Astrocyte of the cerebellum (primary cell): ENCODE measurements at places on chromosomes 3 and 15.
A peak's percentile ranks its signal among the peaks of the same experiment; 100 is the strongest.

DNA sequence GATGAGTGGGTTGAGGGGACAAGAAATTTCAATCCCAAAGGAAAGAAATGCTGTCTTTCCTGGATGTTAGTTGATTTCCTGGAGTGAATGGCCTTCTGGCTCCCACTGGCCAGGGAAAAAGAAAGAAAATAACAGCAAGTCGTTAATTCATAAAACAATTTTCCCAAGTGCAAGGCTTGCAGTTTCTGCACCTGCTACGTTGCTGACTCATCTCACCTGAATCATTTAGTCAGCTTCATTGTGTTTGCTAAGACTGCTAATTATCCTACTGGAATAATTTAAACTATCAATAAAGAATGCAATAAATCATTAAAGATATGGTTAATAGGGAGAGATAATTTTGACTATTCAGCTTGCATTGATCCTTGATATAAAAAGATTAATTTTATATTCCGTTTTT lies 387.6 kb downstream of the ROBO2 start:
- no peak for DNase-seq

DNA sequence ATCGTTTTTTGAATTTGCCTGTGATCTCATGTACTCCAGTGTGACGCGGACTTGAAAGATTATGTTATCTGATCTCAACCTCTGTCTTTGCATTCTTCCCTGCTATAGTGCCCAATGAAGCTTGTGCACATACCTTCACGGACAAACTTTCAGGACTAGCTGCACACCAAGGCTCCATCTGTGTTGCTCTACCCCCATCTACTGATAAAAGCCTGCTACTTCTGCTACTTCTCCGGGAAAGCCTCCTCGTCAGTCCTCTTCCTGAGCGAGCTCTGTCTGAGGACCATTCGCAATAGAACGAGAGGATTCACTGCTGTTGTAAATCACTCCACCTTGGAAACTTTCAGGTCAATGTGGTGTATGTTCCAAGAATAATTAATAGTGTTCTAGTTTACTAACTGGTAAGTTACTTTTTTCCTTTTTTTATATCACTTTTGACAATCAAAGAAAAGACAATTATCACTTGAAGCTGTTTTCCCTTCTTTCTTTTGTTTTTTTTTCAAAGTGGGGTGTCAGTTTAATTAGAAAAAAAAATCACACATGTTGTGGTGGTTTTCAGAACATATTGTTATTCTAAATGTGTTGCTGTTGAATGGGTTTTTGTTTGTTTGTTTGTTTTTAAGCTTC lies 217.6 kb downstream of the ARRDC4 start:
- peak; percentile 72 for DNase-seq

- DNase-seq, result peak; percentile 81
Observed at GRCh38 chr3:161413127-161413854, 42.0 kb upstream of the SPTSSB start.

GRCh38 chr3:5021116-5022092 lies 42.2 kb downstream of the BHLHE40 start:
- DNase-seq, result no peak

DNA sequence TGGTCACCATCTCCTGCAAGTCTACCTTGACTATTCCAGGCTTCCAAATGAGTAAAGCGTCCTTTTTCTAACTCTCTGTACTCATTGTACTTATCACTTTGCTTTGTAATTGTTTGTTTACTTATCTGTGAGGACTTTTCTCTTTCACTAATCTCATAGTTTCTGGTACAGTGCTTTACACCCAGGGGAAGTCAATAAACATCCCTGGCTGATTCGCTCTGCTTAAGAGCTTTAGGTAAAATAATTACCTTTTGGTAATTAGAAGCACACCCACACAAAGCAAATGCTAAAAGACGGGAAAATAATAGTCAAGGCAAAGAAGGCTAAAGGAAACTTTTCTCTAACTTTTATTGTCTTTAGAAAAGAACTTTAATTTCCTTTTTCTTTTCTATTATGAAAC lies 466.9 kb upstream of the ROBO1 start:
- DNase-seq, result no peak

DNA sequence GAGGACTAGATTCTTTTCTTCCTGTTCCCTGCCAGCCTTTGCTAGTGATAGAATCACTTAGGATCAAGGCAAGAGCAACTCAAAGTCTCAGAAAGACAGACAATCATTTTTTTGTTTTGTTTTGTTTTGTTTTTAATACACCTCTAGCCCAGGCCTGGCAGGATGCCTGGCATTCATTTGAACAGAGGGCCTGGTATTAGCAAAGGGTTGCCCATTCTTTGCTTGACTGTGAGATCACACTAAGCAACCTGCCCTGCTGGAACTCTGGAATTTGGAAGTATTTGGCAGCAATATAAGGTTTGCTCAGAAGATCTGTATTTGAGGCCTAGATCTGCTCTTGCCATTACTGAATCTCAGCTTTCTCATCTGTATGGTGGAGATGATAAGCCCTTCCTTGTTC lies 21.8 kb upstream of the ATP13A5 start:
- DNase-seq, result no peak

DNA sequence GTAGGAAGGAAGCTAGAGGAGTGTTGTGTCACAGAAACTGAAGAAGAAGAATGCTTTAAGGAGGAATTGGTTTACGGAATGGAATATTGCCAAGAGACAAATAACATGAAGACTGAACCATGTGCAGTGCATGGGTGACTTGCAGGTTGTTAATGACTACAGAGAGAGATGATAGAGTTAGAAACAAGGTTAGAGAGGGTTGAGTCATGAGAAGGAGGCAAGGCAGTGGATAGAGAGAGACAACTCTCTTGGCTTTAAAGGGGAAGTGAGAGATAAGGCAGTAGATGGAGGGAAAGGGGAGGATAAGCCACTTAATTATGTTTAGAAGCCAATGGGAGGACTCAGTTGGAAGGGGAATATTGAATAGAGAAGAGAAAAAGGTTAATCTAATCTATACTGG lies 119.3 kb upstream of the CCNL1 start:
- DNase-seq, result no peak

GRCh38 chr3:98563661-98564281 lies 29.6 kb downstream of the CPOX start:
- peak; percentile 38 for DNase-seq

- DNase-seq, result no peak
Observed at GRCh38 chr3:194686816-194687637, 1.3 kb downstream of the FAM43A start.

DNA sequence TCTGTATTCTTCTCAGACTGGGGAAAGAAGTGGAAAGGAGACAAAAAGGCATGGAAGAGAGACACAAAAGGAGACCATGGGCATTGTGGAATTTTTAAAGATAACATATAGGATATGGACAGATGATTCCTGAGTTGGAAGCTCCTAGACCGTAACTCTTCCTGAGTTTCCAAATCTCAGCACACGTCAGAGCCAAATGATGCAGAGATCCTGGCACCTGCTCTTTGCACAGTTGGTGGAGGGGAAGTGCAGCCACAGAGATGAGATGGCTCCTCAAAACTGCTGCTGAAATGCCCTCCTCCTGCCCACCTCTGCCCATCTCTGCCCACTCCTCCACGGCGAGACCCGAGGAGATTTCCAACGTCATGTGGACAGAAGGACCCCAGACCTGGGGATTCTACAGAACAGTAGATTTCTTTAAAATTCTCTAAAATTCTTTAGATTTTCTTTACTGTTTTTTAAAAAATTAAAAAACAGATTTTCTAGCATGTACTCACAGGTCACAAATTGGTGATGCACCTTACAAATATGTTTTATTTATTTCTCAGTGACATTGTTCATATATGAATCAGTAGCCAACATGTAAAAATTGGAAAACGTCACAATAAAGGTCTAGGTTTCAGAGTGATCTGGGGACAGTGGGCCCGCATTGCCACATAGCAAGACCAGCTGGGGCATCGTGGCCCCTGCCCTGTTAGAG lies 8.1 kb downstream of the CPN2 start:
- no peak for DNase-seq

- DNase-seq, result no peak
Observed at GRCh38 chr15:74716651-74717050, 8.7 kb downstream of the CYP1A1 start.

GRCh38 chr15:40064231-40064894 lies 25.4 kb upstream of the SRP14 start:
- DNase-seq, result no peak

DNA sequence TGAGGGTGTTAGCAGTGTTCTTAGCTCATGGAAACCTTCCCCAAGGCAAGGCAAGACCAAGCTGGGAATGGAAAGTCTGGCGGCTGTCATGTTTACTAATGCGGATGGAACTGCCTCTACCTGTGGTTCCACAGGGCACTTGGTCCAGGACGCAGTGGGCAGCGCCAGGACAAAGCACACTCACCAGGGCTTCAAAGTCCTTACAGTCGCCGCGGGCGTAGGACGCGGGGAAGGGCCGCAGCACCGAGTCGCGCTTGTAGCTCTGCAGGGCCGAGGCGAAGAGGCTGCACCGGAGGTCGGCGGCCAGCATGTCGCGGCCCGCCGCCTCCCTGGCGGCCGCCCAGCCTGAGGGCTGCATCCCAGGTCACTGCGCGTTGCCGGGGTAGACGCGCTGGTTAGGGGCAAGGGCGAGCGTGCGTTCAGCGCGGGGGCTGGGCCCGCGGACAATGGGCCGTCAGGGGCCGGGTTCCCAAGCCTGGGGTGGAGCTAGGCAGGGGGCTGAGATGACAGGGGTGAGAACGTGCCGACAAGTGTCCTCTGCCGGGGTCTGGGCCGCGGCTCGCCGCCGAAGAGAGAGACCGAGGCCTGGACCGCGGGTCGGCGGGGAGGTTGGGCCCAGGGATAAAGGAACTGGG lies 497 bp downstream of the PARP16 start:
- no peak for DNase-seq

- DNase-seq, result no peak
Observed at GRCh38 chr15:65044724-65045481, at the start of gene SLC51B. Gene SLC51B, plus strand, starts transcription at chr15:65045387. Its CDS starts 4,618 bp downstream, at chr15:65050005.

- no peak for DNase-seq
Observed at GRCh38 chr3:52841211-52841980, 6.6 kb upstream of the MUSTN1 start.

- DNase-seq, result no peak
Observed at GRCh38 chr3:30198162-30198561, 408.2 kb upstream of the TGFBR2 start.

DNA sequence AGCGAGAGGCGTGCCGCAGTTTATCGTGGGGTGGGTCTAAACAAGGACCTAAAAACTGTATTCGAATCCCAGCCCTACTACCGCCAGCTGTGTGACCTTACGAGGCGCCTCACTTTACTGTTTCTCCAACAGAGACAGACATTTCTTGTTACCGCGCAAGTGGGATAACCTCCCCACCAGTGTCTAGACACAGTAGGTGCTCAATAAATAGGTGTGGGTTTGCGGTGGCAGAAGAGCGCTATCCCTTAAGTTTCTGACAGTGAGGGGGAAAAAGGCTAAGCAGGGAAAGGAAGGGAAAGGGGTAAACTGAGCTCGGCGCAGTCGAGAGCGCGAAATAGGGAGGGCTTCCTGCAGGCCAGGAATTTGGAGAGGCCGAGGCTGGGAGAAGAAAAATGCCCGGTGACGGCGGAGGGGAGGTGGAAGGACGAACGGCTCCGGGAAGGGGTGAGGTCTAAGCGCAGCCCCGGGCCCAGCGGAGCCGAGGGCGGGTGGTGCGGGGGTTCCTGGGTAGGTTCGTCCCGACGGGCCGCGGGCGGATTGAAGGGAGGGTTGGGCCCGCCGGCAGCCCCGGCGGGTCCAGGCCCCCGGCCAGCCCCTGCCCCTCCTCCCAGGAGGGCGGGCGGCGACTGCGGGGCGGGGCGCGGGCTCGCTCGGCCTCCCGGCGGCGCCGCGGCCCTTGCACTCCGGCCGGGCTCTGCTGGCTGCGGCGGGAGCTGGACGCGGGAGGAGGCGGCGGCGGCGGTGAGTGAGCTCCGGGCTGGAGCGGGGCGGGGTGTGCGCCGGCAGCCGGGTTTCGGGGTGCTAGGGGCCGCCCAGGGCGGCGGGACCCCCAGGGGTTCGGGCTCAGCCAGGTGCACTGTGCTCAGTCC lies at the start of gene CGNL1:
CGNL1 (plus strand) TSS at position 679 of the 869 bp plus-strand sequence. CDS start 61,495 bp downstream, outside the sequence.
- DNase-seq, result no peak

- no peak for DNase-seq
Observed at GRCh38 chr3:18216996-18217395, 208.1 kb downstream of the SATB1 start.

GRCh38 chr3:43210049-43211027 lies 76.0 kb upstream of the SNRK start:
- DNase-seq, result no peak

DNA sequence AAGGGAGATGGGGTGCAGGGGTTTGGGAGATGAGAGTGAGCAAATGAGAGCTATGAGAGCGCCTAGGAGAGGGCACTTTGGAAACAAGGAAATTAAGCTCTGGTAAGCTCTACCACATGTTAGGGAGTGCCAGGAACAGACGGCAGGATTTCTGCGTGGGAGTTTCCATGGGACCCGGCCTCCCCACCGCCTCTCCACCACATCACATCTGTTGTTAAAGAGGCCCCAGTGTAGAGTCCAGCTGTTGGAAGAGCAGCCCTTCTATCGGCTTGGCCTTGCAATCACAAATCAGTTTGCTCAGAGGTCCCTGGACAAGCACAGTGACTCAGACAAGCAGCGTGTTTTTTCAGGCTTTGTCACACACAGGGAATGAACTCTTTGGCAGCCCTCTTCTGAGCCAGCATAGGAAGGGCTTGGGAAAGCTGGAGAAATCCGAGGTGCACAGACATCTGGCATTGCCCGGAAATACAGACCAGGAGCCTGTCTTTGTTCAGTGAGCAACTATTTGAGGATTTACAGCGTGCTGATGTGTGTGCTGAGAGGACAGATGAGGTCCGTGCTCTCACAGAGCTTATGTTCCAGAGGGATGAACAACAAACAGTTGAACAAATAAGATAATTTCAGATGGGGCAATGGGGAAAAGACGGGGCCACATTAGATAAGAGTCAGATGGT lies 370.6 kb upstream of the PROK2 start:
- peak; percentile 69 for DNase-seq

- no peak for DNase-seq
Observed at GRCh38 chr3:107641572-107642307, 119.0 kb downstream of the BBX start.

- DNase-seq, result no peak
Observed at GRCh38 chr15:96969732-96970710, 639.5 kb downstream of the NR2F2 start.

DNA sequence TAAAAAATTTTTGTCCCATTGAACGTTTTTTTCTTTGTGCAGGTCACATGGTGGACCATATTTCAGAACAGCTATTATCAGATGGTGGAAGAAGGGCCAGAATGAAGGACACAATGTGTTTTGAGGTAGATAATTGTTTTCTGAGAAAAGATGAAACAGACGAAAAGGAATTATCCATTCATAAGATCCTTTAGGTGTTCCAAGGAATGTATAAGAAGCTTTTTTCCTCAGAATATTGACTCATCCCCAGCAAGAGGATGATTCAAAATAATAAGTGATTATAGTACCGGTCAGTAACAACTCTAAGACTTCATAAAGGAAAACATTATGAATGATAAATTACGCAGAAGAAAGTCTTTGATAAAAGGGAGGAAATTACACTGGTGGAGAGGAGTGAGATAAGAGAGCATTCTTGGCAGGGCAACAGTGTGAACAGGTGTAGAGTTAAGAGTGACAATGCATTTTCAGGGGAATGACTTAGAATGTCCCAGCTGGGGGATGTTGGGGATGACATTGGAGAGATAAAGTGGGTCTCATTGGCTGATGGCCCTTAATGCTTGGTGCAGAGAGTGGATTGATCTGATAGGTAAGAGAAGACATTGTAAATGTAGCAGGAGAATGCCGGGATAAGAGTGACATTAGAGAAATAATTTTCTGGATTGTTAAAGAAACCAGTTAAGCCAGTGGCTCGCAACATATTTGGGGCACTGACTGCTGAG lies 27.0 kb upstream of the AQP9 start:
- no peak for DNase-seq

GRCh38 chr3:170179432-170179831 lies 2.1 kb downstream of the PHC3 start:
- no peak for DNase-seq

GRCh38 chr15:38474155-38474757 lies 20.3 kb downstream of the FAM98B start:
- DNase-seq, result peak; percentile 48
